Hematopoietic multipotent progenitor cell treated with erythropoietin and hydrocortisone succinate and interleukin-3 and kit ligand, for 6 days (in vitro differentiated cells): ENCODE measurements at places on chromosomes 3 and 15.

- no peak for DNase-seq
Measured at GRCh38 chr3:8518138-8518537, 16.5 kb downstream of the LMCD1 start.

DNA sequence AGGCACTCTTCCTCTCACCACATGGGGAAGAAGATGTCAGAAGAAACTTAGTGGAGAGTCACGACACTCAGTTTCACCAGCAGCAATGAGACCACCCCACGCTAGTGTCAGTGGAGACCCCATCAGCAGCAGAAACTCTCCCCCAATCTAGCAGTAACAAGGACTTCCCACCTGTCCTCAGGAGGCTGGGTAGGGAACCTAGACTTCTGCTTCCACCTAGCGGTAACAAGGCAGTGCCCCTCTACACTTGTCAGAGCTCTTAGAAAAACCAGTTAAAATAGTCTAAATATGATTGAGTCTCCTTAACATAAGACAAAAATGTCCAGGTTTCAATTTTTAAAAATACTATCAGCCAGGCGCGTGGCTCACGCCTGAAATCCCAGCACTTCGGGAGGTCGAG lies 57.3 kb downstream of the TRAT1 start:
- no peak for DNase-seq

DNA sequence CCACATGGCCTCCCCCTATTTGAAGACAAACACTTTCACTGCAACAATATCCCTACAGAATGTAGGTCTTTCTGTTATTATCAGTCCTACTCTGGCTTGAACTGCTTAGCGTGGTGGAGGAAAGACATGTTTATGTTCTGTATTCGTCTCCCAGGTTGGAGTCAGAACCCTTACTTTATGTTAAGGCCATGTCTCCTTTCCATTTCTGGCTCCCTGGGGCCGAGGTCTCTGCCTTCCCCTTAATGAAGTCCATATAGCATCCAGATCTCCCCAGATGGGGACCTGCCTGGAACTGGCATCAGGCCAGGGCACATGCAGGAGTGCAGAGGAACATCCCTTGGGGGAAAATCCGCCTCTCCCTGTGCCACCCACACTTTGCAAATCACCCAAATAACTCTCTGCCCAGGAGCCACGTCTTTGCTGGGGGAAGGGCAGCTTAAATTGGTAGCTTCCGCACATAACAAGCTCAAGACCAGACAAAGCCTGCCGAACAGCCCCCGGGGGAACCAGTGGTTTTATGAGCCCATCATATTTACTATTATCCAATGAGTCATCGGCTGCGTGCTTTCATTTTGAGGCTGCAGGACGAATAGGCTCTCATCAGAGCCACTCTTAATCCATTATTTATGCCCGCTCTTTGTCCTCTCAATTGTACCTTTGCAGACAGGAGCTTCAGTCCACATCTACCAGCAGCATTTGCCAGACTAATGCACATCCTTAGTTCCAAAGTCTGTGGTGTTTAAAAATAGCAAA lies 237.0 kb downstream of the UACA start:
- DNase-seq = no peak

- DNase-seq = no peak
Measured at GRCh38 chr15:40087068-40087810, 21.4 kb downstream of the BMF start.

- DNase-seq = no peak
Measured at GRCh38 chr3:117252208-117252607, 542.6 kb downstream of the TUSC7 start.

DNA sequence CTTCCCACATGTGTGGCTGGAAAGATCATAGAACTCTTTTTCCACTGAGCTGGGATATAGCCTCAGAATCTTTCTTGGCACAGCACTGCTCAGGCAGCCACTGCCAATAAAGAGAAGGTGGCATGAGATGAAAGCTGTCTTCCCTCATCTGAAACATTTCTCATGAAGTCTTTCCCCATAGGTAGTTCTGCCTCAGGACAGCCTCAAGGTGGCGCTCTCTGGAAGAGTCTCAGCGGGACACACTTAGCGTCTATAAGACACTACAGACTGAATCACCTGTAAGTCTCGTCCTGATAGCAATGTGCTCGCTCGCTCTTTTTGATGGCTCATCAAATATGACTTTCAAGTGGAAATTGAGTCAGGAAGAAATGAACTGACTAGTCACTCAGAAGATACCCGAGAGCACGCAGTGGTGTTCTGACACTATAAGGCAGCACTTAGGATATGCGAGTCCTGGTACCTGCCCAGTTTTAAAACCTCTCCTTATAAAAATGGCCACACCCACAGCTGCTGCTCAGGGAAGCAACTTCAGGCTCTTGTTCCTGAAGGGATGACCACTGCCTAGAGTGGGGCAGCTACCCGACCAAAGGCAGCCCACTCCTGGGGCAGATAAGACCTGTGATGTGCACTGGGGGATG lies 269.5 kb downstream of the SUCLG2 start:
- peak; percentile 65 for DNase-seq
